ENCODE measurements at places on chromosomes 2 and 18.

- no peak for DNase-seq
Observed at GRCh38 chr18:61503688-61504087, 170.5 kb downstream of the CDH20 start.

DNA sequence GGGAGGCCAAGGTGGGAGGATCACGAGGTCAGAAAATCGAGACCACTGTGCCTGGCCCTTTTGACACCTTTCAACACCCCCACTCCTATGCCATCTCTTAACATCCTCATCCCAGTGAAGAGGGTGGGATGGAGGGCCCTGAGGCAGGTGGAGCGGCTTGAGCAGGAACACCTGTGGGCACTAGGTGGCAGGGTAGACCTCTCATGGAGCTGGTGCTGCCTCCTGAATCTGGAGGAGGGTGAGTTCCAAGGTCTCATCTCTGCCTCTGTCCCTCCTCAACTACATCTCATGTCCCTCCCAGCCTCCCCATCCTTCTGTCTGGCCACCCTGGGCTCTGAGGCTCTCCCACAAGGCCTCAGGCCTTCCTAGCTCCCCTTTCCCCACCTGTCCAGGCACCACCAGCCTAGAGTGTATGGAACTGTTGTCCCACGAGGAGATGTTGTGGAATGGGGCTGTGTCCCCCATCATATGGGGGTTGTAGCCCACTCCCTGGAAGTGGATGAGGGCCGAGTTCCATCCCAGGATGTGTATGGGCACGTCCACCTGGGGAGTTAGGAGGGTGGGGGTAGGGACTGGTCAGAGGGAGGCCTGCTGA is 17.0 kb upstream of the CRYBA2 start:
- DNase-seq: no peak

- no peak for DNase-seq
Observed at GRCh38 chr2:179818546-179818945, 42.9 kb downstream of the ZNF385B start.

- no peak for DNase-seq
Observed at GRCh38 chr18:55088000-55088401, 128.7 kb upstream of the CCDC68 start.

DNA sequence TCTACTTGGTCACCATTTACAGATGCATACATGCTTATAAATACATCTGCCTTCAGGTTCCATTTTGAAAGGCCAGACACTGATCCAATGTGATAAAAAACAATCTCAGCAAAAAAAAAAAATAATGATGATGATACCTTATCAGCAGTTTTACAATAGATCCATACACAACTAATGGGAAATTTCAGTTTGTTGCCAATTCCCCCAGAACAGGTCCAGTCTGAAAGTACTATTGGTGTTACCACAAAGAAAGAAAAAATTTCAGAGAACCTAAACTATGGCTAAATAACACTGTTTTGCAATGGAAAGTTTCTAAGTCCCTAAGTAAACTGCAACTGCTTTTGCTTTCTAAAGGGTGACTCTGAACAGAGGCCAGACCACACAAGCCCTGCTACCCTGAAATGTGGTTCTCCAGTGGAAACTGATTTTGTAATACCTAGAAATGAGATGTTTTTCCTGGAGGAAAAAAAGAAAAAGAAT is 54.1 kb downstream of the LPIN2 start:
- DNase-seq: no peak

- DNase-seq: no peak
Observed at GRCh38 chr18:45228796-45229388, 386.4 kb upstream of the SLC14A2 start.

DNA sequence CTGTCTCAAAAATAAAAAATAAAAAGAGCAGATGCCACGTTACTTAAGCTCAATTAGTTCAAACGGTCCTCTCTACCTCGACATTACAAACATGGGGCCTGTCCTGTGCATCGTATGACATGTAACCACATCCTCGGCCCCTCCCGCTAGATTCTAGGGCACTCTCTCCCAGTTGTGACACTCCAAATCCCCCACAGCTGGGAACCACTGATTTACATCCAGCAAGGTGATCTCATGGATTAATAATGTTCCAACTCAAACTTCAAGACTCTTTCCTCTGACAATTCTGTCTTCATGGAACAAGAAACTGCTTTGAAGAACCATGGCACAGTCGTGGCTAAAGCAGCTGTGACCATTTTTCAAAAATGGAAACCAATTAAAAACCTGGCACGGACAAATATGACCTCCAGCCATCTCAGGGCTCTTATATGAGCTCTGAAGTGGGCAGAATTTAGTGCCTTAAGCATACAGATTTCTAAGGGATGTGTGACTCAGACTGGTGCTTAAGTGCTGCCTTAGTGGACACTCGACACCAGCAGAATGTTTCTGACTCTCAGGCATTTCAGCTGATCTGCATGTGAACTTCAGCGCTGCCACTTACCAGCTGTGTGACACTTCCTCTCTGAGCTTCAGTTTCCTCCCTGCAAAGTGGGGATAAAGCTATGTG is 31.7 kb upstream of the ASAP2 start:
- no peak for DNase-seq

GRCh38 chr2:63983986-63984605 is 35.1 kb downstream of the VPS54 start:
- DNase-seq: no peak

- no peak for DNase-seq
Observed at GRCh38 chr2:109401370-109401769, 212.4 kb downstream of the SEPTIN10 start.

- no peak for DNase-seq
Observed at GRCh38 chr2:46116553-46116991, 180.6 kb upstream of the EPAS1 start.

DNA sequence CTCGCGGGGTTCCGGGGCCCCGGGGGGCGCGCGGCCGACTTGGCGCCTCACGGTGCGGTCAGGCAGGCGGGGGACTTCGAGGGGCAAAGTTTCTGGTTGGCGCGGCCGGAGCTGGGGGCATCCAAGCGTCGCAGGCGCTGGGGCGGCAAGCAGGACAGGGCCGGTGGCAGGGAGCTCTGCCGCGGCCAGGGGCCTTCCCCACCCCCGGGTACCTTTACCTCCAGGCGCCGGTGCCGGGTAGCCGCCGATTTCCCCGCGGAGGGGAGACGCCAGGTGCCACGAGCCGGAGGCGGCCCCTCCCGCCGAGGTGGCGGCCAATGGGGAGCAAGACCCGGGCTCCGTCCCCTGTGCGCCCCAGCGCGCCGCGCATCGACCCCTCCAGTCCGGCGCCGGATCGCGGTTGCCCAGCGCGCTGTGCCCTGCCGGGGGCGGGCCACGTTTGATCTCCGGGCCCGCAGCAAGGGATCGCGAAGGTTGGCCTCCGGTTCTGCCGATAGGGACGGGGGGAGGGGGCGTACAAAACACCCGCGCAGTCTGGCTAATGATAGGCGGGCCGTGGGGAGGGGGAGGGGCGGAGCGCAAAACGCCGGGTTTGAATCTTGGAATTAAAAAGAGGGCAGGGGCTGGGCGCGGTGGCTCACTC is at the start of gene ST8SIA5:
Gene ST8SIA5 (minus strand): TSS at position 495 of the 643 bp plus-strand sequence. CDS start 545 bp downstream, outside the sequence.
- DNase-seq: peak; percentile 88

- DNase-seq: no peak
Observed at GRCh38 chr2:223469270-223470046, 132.7 kb downstream of the SCG2 start.

DNA sequence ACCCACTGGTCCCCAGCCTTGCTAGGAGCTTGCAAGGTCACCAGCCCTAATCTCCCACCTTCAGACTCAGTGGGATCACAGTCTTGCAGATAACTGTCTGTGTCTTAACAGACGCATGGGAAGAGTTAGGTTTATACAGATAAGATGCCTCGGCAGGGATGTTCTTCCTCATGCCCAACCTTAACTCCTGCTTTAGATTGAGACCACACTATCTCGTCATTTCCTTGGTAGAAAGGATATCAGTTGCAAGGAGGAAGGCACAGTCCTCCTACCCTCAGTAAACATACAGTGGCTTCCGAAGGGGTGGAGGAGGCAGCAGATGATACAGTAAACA is 7.2 kb downstream of the NT5DC4 start:
- DNase-seq: no peak

- no peak for DNase-seq
Observed at GRCh38 chr2:136394136-136395060, 276.4 kb upstream of the CXCR4 start.

DNA sequence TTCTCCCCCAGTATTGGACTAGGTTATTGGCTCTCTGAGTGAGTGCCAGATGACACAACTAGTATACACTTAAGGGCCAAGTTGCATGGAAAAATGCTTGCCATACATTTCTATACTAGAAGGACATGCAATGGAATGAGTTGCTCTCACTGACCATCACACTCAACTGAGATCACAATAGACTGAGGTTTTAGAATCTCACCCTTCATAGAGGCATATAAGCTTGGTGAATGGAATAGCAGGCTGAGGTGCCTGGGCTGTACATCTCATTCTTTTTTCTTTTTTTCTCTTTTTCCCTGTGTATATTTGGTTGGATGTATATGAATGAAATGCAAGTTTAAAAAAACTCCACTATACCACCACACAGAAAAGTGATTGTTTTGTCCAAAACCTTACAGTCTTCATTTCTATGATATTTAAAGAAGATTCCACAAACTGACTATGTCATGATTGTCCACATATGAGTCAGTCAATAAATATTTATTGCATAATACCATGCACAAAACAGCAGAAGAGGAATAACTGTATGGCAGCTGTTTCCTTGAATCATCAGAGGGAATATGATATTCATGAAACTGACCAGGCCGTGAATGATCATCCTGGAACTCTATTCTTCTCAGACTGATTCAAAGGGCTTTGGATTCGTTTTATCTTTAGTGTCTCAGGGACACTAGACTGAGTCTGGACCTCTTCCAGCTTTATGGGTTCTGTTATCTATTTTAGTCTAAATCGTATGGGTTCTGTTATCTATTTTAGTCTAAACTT is 122.6 kb upstream of the STK17B start:
- no peak for DNase-seq

DNA sequence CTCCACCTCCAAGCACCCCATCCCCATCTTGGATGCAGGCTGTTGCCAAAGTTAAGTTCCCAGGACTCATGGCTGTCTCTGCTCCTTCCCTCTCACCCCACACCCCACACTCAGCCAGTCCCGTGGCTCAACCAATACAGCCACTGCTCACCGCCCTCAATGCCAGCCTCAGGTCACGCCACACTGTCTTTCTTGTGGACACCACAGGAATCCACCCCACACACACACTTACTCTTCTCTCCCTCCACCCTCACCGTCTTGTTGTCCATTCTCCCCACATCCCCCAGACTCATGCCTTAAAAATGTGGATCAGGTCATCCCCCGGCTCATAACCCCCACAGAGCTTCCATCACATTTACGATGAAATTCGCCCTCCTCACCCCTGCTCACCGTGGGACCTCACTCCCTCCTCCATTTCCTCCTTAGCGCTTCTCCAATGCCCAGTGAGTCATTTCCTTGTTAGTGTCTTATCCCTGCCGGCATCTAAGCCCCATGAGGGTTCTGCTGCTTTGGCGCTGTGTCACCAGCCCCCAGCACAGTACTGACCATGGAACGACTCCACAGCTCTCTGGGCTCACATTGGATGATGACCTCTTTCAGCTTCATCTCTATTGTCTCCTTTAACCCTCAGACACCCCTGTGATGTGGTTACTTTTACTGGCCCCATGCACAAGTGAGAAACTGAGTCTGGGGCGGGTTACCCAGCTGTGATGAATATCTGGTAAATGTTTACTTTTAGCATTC is 13.8 kb downstream of the MLPH start:
- peak; percentile 53 for DNase-seq

- DNase-seq: no peak
Observed at GRCh38 chr2:205930209-205930608, 155.8 kb downstream of the INO80D start.

- no peak for DNase-seq
Observed at GRCh38 chr2:10598501-10598900, 91.3 kb downstream of the NOL10 start.

GRCh38 chr2:161480123-161480522 is 64.0 kb downstream of the TBR1 start:
- no peak for DNase-seq

- no peak for DNase-seq
Observed at GRCh38 chr2:118604811-118605210, 242.6 kb downstream of the EN1 start.

DNA sequence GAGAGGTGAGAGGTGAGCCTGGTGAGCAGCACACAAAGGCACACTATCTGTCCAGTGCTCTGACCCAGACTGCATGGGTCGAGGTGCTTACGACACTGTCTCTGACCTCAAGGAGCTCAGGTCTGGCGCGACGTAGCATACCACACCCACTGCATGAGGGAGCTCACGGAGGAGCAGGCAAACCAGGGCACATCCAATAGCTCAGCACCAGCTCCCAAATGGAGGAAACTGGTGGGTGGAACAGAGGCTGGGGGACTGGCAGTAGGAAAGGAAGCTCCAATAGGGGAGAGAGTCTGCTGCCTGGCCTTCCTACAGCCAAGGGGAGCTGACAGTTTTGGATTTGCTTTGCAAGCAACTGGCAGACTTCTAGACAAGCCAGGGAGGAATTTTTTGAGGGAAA is 36.3 kb downstream of the CELF4 start:
- no peak for DNase-seq

DNA sequence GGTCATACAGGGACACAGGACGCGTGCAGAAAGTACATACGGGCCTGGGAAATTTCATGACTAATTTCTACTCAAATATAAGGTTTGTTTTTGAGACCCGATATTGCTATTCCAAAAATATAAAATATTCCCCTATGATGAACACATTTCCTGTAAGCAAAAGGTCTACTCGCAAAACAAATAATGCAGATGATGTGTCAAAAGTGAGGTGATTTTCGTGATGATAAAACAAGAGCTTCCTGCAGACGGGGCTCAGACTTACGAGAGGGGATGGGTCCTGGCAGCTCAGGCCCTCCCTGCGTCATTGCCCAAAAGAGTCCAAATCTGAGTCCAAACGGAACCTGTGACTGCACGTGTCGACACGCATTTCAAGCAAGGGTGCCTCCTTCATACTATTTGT is 62.7 kb downstream of the MBP start:
- no peak for DNase-seq

- DNase-seq: no peak
Observed at GRCh38 chr2:216761809-216762208, 66.5 kb upstream of the IGFBP5 start.
